Endothelial cell of umbilical vein (primary cell): ENCODE measurements at places on chromosomes 5 and 9. TPM values are rescaled to one million over a fixed set of nuclear protein-coding genes. Genes with fewer than 3 reads are reported as not detected.

MSMP gene
- 18.8 and 25.6 TPM in 2 replicates for total RNA-seq

YTHDC2 gene
- total RNA-seq = 33.2 and 40.7 TPM in 2 replicates

SPINK1 gene
- total RNA-seq = not detected in 2 replicates

ACTL7A gene
- total RNA-seq = not detected in 2 replicates

TRIM14 gene
- total RNA-seq = 7.1 and 10.7 TPM in 2 replicates

RLN2 gene
- total RNA-seq = 0.48 TPM in 1 of 2 replicates, not detected in the other

GIN1 gene
- total RNA-seq = 4.4 and 6.7 TPM in 2 replicates

- DNase-seq = no peak
- H3K4me3 ChIP-seq = no peak overlapping the region
- H3K27ac ChIP-seq = no peak overlapping the region
- H3K4me1 ChIP-seq = no peaks in the 10 kb centered on the region
These were observed 38.2 kb upstream of the TEX48 start for GRCh38 chr9:114720086-114720676.

DNA sequence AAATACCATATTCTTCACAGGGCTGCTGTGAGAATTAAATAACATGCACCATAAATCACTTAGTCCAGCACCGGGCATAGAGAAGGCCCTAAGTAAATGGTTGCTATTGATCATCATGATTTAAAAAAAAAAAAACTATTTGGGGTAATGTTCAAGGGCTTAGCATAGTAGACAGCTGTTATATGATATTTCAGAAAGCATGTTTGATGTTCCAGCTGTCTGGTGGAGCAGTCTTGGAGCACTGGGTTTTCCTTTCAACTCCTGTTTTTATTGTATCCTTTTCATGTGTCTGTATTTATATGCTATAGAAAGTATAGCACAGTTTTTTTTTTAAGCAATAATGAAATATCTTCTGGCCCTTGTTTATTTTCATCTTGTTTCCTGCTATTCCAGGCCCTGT, 28.0 kb upstream of the TOMM5 start:
- no peak overlapping the region for H3K4me3 ChIP-seq
- H3K4me1 ChIP-seq = no peaks in the 10 kb centered on the region
- no peak for DNase-seq
- H3K27me3 ChIP-seq = peaks cover 11% of the 10 kb centered on the region

DNA sequence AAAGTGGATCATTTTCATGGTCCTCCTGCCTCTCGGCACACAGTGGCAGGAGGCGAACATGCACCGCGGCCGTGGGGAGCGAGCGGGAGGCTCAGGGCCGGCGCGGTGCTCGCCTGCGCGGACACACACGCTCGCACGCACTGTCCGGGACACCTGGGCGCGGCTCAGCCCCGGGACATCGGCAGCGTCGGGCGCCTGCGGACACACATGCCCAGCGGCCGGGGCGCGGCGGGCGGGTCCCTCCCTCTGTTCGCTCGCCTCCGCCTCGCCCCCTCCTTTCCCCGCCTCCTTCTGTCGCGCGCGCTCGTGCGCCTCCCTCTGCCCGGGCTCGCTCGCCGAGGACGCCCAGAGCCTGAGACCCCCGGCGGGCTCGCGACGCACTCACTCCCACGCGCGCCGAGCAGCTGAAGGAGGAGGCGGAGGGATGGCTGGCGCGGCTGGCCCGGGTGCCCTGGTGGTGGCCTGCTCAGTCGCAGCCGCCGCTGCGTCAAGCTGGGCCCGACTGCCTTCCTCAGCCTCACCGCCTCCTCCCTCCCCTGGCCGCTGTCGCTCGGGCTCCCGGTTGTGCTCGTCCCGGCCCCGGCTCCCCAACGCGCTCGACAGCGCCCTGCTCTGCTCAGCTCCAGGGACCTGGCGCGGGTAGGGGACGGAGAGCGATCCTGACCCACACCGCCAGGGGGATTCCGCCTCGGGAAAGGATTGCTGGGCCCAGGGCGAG, at the start of gene FRMD3:
TSS of gene FRMD3 (minus strand) at position 230 of the 718 bp plus-strand sequence. CDS start at position 60, 170 bp downstream.
- peaks cover 6% of the 10 kb centered on the region for H3K4me1 ChIP-seq
- no peak within 1 kb of the TSS for H3K27ac ChIP-seq
- H3K4me3 ChIP-seq = peak within 1 kb of the TSS; percentile 36
- peaks cover 19% of the 10 kb centered on the region for H3K27me3 ChIP-seq
- peak; percentile 66 for DNase-seq
- H3K36me3 ChIP-seq = no peaks in the 10 kb centered on the region
